Stimulated activated memory B cell treated with anti-CD40 and anti-IgM and Interleukin-4, amounts not matched to agents 10 μg/mL and 1 μg/mL and 100 μg/mL, for 72 hours (primary cell): ENCODE measurements at places on chromosomes 6 and 20.

DNA sequence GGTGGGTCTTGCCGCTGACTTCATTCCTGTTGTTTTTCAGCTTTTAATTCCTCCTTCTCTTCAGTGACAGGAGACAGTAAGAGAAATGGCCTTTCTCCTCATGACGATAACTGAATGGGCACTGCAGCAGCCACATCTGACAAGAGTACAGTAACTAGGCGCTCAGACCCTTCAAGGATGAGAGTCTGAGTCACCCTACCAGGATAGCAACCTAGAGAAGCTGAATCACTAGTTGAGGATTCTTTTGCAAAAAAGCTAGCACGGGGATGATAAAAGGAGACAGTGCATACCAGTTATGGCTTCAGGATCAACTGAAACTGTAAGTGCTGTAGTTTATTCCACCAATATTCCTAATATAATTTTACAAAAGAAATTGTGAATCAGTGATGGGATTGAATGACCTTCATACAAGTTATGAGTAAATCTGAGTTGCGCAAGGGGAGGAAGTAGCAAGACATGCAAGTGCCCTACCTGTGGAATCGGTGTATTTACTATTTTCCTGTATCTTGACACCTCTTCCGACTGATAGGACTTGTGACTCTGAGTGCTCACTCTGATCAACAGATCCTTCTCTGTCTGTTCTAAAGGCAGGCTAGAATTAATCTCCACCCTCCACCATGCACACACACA is 161.8 kb upstream of the GRIK2 start:
- H3K4me3 ChIP-seq, result no peak overlapping the region
- H3K27me3 ChIP-seq, result no peaks in the 10 kb centered on the region
- no peak overlapping the region for H3K27ac ChIP-seq
- no peak for ATAC-seq

DNA sequence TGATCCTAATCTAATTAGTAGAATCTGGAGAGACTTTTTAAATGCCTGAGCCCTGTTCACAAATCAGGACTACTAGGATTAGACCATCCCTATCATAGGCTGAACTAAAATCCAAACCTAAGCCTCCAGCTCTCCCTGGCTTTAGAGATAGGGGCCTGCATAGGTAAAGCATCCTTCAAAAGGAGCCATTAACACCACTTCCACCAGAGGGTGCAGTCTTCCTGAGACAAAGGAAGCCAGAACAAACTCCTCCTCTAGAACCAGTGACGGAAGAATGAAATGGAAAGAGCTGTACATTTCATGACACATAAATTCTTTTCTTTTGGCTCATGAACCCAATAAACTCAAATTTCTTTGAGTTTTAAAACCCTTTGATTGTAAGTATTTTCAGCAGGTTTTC is 291.2 kb upstream of the ADGRB3 start:
- no peaks in the 10 kb centered on the region for H3K4me1 ChIP-seq
- no peak overlapping the region for H3K27ac ChIP-seq
- ATAC-seq, result peak; percentile 54
- H3K27me3 ChIP-seq, result no peaks in the 10 kb centered on the region
- no peak overlapping the region for H3K4me3 ChIP-seq
- no peaks in the 10 kb centered on the region for H3K36me3 ChIP-seq

GRCh38 chr20:19253316-19253715 is 40.9 kb downstream of the SLC24A3 start:
- no peak for ATAC-seq
- no peaks in the 10 kb centered on the region for H3K4me1 ChIP-seq
- no peaks in the 10 kb centered on the region for H3K36me3 ChIP-seq

DNA sequence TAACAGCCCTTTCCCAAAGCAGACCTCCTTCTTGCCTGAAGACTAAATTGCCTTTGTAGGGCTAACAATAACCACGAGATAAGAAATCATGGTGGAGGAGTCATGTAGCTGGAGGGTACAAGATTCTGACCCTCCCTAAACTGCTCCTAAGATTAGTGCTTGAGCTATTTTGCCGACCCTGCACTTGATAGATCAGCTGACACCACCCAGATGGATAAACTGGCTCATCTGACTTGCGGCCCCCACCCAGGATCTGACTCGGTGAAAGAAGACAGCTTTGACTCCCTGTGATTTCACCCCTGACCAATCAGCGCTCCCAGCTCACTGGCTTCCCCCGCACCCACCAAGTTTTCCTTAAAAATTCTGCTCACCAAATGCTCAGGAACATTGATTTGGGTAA is 57.6 kb upstream of the UNC93A start:
- no peak for ATAC-seq
- no peaks in the 10 kb centered on the region for H3K4me1 ChIP-seq
- peaks cover 65% of the 10 kb centered on the region for H3K27me3 ChIP-seq
- no peaks in the 10 kb centered on the region for H3K36me3 ChIP-seq
- no peak overlapping the region for H3K27ac ChIP-seq

DNA sequence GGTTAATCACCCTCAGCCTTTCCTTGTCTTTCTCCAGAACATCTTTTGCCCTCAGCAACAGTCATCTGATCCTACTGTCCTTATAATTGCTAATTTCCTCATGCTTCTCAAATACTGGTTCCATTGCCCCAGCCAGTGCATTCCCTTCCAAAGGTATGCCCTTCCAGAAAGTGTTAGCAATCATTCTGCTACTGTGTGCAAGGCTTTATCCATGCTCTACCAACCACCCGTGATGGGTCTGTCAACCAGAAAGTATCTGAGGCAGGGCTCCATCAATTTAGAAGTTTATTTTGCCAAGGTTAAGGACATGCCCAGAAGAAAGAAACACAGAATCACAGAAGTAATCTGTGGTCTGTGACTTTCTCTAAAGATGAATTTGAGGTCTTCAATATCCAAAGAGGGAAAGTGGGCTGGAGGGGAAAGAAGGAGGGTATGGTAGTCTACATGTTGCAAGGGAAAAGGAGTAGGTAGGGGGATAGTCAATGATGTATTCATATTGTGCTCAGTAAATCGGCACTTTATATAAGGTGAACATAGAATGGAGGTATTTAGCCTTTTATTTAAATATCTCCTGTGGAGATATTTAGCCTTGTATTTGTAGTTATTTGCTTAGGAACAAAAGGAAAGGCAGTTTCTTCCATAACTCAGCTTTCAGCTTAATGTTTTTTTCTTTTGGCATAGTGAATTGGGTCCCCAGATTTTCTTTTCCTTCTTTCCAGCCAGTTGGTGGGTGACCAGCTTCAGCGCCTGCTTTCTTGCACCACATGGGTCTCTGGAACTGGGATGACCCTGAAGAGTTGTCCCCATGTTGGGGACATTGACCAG is 35.2 kb upstream of the PAQR8 start:
- H3K27me3 ChIP-seq, result no peaks in the 10 kb centered on the region
- no peaks in the 10 kb centered on the region for H3K36me3 ChIP-seq
- ATAC-seq, result no peak
- H3K4me3 ChIP-seq, result no peak overlapping the region
- peaks cover 8% of the 10 kb centered on the region for H3K4me1 ChIP-seq

- no peak overlapping the region for H3K27ac ChIP-seq
- H3K27me3 ChIP-seq, result no peaks in the 10 kb centered on the region
- no peak overlapping the region for H3K4me3 ChIP-seq
- peak; percentile 64 for ATAC-seq
- no peaks in the 10 kb centered on the region for H3K4me1 ChIP-seq
Observed at GRCh38 chr6:55868771-55869479, 6.5 kb downstream of the BMP5 start.

GRCh38 chr20:59331721-59332329 is 31.4 kb downstream of the EDN3 start:
- no peak overlapping the region for H3K4me3 ChIP-seq
- no peak overlapping the region for H3K27ac ChIP-seq
- peak; percentile 63 for ATAC-seq
- no peaks in the 10 kb centered on the region for H3K4me1 ChIP-seq
- H3K27me3 ChIP-seq, result peaks cover 62% of the 10 kb centered on the region

GRCh38 chr20:9136114-9136513 is 67.2 kb downstream of the PLCB4 start:
- no peaks in the 10 kb centered on the region for H3K36me3 ChIP-seq
- no peak overlapping the region for H3K4me3 ChIP-seq
- H3K27me3 ChIP-seq, result no peaks in the 10 kb centered on the region
- no peak for ATAC-seq

DNA sequence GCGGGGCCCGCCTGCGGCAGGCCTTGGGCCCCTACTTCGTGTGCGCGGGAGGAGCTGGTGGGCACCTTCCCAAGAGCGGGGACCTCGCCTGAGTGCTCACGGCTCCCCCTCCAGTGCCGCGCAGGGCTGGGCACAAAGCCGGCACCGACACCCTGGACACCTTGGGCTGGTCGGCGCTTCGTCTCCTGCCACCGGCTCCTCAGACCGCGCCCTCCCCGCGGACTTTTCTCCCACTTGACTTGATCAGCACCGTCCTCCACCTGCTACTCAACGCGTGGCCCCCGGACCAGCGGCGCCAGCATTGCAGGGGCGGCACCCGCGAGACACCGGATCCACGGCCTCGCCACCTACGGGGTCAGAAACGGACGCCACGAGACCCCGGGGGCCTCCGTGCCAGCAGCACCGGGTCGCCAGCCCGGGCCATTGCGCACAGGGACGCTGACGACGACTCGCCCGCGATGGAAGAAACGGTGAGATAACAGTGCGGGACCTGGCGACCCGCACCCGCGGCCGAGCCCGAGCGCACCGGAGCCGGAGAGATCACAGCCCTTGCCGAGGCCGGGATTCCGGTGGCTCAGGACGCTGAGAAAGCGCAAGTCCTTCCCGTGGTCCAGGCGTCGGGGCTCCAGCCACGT is 154.2 kb downstream of the DLL1 start:
- no peak overlapping the region for H3K4me3 ChIP-seq
- H3K27me3 ChIP-seq, result peaks cover 28% of the 10 kb centered on the region
- H3K4me1 ChIP-seq, result no peaks in the 10 kb centered on the region
- no peak overlapping the region for H3K27ac ChIP-seq
- H3K36me3 ChIP-seq, result no peaks in the 10 kb centered on the region

GRCh38 chr20:2314759-2315439 is 19.1 kb downstream of the TGM3 start:
- ATAC-seq, result no peak
- no peaks in the 10 kb centered on the region for H3K4me1 ChIP-seq
- no peak overlapping the region for H3K27ac ChIP-seq
- no peak overlapping the region for H3K4me3 ChIP-seq
- no peaks in the 10 kb centered on the region for H3K36me3 ChIP-seq

- peaks cover 9% of the 10 kb centered on the region for H3K27me3 ChIP-seq
- H3K4me1 ChIP-seq, result peaks cover 16% of the 10 kb centered on the region
- no peak for ATAC-seq
- no peaks in the 10 kb centered on the region for H3K36me3 ChIP-seq
- H3K4me3 ChIP-seq, result no peak overlapping the region
Observed at GRCh38 chr6:25359191-25359861, 80.2 kb downstream of the CARMIL1 start.

DNA sequence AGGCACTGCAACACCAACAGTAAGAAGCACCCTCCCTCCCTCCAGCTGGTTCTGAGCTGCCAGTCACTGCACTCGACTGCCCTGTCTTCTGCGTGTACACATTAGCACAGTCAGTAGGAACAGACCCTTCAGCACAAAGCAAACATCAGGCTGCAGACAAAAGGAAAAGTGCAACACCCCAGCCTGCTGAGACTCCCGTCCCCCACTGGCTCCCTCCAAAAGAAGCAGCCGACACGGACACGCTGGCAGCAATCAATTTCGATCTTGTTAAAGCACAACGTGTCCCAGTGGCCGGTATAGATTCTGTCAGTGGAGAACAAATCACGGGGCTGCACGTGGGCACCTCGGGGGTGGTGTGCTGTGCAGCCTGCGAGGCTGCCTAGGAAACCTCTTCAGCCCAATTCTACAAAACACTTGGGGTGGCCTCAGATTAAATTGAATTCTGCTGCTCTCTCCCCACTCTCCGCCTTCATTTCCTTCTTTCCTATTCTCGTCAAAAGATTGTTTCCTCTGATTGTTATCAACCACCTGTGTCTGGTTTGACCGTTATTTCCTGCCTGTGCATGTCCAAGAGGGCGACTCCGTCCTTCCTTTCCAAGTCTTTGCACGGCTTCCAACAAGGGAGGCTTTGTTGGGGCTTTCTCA is 38.7 kb downstream of the TRAF3IP2 start:
- peak overlapping the region; percentile 12 for H3K27ac ChIP-seq
- ATAC-seq, result no peak
- H3K4me1 ChIP-seq, result peaks cover 22% of the 10 kb centered on the region

GRCh38 chr6:88482465-88482864 is 316.3 kb upstream of the CNR1 start:
- H3K27me3 ChIP-seq, result no peaks in the 10 kb centered on the region
- no peaks in the 10 kb centered on the region for H3K36me3 ChIP-seq
- no peaks in the 10 kb centered on the region for H3K4me1 ChIP-seq
- H3K27ac ChIP-seq, result no peak overlapping the region
- ATAC-seq, result no peak
- no peak overlapping the region for H3K4me3 ChIP-seq

- no peak overlapping the region for H3K4me3 ChIP-seq
- peaks cover 7% of the 10 kb centered on the region for H3K4me1 ChIP-seq
- ATAC-seq, result peak; percentile 41
- no peak overlapping the region for H3K27ac ChIP-seq
- H3K36me3 ChIP-seq, result no peaks in the 10 kb centered on the region
- H3K27me3 ChIP-seq, result peaks cover 95% of the 10 kb centered on the region
Observed at GRCh38 chr20:51631011-51631950, 88.8 kb upstream of the NFATC2 start.

GRCh38 chr20:49199729-49200293 is 11.7 kb upstream of the STAU1 start:
- no peaks in the 10 kb centered on the region for H3K27me3 ChIP-seq
- no peaks in the 10 kb centered on the region for H3K4me1 ChIP-seq
- no peak overlapping the region for H3K27ac ChIP-seq
- H3K36me3 ChIP-seq, result no peaks in the 10 kb centered on the region

GRCh38 chr6:55437141-55437540 is 109.9 kb downstream of the GFRAL start:
- no peak for ATAC-seq
- no peak overlapping the region for H3K4me3 ChIP-seq
- no peaks in the 10 kb centered on the region for H3K4me1 ChIP-seq
- no peak overlapping the region for H3K27ac ChIP-seq
- H3K27me3 ChIP-seq, result no peaks in the 10 kb centered on the region

DNA sequence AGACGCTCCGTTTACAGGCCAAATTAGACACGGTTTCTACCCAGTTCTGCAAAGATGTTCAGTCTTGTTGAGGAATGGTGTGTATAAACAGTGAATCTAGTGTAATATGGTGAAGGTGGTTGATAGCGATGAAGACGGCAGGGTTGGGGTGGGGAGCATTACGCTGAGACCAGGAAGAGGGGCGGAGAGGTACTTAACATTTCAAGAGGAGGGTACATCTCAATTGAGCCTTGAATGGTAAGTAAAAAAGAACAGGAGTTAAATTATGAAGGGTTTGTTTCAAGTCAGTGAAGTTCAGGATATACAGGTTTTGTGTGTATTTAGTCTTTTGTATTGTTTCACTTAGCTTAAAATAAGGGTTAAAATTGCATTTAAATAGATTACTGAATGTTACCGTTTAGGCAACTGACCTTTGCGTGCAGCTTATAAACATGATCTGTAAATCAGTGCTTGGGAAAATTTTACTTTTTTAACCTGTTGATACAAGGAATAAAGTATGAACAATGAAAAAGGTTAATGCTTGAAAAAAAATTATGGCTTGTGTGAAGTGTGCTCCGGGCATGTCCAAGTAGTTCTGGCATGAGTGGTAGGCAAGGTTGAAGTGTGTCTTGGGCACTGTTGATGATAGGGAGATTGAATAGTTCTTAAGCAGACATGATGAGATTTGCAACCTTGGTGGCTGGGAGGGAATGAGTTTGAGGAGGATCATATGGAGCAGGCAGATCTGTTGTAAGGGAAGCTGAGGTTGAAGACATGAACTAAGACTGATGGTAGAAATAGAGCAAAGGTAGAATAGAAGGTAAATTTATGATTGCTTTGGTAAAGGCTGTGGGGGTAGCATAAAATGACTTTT is 842 bp downstream of the POLR1C start:
- H3K27ac ChIP-seq, result no peak overlapping the region
- H3K27me3 ChIP-seq, result no peaks in the 10 kb centered on the region
- H3K4me1 ChIP-seq, result peaks cover 16% of the 10 kb centered on the region
- H3K36me3 ChIP-seq, result peaks cover 20% of the 10 kb centered on the region
